ENCODE measurements at places on chromosomes 2 and 18. TPM values are rescaled to one million over a fixed set of nuclear protein-coding genes. Genes with fewer than 3 reads are reported as not detected.

The CNGA3 gene
- total RNA-seq, result 0.51 TPM

- DNase-seq, result no peak
These were observed 166.4 kb upstream of the FANCL start for GRCh38 chr2:58407487-58407886.

DNA sequence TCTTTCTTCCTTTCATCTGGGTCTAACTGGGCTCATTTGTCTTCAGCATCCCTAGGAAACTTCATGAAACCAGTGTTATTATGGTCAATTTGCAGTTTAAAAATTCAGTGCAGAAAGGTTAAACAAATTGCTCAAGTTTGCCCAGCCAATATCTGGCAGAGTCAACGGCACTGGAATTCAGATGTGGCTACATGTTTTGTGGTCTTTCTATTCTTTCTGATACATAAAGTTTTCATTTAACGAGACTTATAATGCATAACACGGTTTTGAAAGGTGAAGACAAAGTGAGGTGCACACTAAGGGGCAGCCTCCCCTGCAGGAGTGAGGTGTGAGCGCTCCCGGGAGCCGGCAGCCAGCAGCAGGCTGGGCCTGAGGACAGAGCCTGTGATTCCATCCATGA, 164.6 kb downstream of the RTP5 start:
- no peak for DNase-seq

DNA sequence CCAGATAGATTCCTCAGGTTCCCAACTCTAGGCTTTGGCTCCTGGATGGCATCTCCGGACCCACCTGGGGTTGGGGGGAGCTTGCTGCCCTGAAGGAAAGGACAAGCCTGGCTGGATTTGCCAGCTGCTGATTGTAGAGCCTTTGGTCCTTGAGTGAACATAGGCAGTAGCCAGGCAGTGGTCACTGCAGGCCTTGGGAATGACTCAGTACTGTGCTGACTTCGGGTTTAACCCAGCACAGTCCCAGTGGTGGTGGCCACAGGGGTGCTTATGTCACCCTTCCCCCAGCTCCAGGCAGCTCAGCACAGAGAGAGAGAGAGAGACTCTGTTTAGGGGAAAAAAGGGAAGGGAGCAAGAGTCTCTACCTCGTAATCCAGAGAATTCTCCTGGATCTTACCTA, 27.7 kb upstream of the ACTR2 start:
- DNase-seq, result peak; percentile 46

DNA sequence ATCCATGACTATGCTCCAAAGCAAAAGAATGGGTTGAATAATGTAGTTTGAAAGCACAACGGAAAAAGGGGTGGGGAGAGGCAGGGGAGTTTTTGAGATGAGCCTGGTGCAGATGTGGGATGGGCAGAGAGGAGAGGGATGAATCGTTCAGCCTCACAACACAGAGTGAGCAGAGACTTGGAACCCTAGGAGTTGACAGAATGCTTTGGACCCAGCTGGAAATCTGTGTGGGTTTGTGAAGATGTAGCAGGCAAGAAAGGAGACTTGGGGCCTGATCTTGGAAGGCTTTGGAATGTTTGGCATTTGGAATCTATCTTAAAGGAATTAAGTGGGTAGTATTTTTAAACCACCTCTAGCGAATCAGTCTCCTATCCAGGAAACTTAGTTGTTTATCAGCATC, 66.0 kb upstream of the KCTD1 start:
- peak; percentile 8 for DNase-seq

All from GM23248 (cell line).